ENCODE measurements at places on chromosomes 5 and 9.

DNA sequence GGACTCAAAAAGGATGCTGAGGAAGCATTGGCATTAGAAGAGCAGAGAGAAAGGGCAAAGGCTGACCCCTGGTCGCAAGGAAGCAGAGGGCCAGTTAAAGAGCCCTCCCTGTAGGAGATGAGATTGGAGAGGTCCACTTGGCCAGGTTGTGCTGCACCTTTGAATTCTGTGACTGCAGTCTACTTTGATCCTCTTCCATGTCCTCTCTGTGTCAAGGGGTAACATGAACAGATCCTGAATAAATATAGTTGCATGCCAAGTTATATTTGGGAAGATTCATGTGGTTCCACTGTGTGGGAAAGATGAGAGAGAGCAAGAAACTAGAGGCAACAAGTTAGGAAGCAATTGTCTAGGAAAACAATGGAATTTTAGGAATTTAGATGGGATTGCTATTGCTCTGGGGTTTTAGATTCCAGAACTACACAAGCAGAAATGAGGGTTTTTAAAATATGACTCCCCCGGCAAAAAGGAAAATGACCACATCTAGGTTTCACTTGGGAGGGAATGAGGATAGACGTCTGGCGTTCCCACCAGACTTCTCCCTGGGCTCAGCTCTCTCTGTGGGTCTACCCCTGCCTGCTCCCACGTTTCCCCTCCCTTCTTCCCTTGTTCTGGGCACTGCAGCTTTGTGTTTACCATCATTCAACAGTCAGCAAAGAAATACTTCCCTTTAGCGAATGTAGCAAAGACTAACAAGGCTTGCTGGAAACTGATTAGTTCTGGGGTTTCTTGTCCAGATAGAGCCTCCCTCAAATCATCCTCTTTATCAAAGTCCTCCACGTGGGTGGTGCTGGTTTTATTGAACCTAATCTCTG lies 63.6 kb downstream of the SNX18 start:
- no peak for DNase-seq

DNA sequence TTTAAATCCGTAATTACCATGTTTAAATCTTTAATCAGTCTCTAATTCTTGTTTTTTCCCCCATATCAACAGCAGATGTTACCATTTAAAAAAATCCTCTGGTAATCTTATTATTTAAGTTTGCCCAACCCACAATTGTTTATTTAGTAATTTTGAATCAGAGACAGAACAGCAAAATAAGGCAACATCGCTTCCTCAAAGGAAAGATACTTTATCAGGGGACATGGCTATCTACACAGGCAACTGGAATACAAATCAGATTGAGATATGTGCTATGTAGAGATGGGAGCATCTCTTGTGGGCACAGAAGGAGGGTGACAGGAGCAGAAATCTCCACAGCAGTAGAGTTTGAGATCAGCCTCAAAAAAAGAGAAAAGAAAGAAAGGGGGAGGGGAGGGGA lies 674.4 kb downstream of the SEMA5A start:
- no peak for DNase-seq

DNA sequence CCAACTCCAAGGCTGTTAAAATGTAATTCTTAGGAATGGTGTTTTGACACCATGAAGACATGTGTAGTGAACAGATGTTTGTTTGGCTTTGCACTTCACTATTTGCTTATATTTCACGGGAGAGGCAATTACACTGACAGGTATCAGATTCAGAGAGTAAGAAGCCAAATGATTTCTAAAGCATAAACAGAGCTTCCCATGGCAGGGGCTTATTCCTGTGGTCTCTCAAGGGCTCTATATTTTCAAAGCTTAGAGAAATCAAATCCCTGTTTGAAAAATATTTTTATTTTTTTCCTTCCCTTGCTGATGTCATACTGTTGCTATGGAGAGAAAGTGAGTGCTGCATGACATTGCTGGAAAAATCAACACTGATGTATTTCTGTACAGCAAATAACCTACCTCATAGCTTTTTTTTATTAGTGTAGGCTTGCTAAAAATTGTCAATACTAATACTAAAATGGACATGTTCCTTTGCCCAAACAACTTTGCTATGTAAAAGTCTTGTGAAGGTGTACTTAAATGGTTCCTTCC lies 161.4 kb downstream of the GIN1 start:
- DNase-seq: no peak

DNA sequence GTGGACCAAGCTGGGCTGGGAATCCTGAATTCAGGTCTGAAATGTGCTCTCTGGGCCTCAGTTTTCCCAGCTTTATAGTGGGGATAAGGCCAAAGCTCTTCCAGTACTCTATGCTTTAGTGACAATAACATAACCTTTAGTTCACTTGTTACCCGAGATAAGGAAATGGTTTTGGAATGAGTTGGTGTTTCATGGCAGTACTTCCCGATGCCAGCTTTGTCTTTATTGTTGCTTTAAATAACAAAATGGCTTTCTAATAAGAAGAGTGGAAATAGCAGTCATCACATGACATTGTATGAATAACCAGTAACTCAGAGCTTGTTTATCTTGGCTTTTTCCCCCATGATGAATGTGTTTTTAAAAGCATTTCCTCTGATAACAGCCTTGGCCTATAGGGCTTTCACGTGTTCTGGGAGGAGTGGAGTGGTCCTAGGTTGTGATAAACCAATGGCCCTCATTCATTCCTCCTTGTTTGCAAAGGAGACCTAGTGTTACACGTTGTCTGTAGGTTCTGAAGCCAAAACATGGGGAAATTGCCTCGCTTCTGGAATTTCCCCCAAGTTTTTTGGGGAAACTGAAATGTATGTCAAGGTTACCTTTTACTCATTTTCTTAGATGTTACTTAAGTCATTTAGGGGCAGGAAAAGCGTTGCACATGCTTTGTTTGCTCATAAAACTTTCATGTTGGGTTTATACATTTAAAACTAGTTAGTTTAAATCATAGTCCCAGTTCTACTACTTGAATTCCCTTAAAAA lies 53.7 kb downstream of the ZNF618 start:
- no peak for DNase-seq

DNA sequence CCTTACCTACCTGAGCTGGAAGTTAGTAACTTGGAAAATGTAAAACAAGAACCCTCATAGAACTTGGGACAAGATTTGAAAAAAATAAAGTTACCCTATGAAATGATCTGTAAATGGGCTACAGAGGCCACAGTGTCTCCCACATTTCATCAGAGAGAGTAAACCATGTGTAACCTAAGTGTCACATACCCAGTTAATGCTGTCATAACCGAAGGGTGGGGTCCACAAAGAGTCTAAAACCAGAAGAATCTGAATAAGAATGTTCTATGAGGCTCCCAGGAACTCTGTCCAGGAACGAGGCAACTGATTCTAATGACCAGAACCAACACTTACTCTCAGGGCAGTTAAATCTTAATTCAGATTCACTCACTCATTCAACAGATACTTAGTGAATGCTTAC lies 1.0 kb upstream of the FAM13B start:
- no peak for DNase-seq

DNA sequence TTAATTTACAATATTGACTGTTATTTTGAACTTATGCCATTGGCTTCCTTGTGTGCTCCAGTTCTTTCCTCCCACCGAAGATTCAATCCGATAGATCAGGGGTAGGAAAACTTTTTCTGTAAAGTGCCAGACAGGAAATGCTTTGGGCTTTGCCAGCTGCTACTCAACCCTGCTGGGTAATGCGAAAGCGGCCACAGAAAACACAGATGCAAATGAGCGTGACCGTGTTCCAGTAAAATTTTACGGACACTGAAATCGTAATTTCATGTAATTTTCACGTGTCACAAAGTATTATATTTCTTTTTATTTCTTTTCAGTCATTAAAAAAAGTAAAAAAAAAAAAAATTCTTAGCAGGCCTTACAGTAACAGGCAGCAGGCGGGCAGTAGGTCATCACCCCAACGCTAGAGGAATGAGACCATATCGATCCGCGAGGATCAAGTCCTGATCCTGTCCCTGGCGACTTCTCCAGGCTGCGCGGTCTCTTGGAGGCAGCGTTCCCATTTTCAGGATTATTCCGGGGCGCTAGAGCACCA lies 599 bp downstream of the NMRK1 start:
- DNase-seq: peak; percentile 30

DNA sequence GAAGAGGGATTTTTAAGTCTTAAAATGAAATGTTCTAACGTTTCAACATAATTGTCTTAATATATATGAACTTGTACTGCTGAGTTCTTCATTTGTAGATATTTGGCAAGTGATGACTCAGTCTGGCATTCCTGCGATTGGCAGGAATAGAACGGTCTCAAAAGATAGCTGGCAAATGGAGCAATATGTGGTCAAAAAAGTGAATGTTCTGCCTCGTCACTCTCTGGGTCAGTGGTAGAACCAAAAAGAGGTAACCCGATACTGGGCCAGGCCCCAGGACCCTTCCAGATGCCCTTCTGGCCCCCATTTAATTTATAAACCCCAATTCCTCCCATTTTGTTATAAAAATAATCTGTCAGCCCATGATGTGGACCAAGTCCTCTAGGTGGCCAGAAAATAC lies 39.2 kb downstream of the ZNF366 start:
- no peak for DNase-seq

- no peak for DNase-seq
These were observed 61.4 kb downstream of the UGCG start for GRCh38 chr9:111957856-111958631.

DNA sequence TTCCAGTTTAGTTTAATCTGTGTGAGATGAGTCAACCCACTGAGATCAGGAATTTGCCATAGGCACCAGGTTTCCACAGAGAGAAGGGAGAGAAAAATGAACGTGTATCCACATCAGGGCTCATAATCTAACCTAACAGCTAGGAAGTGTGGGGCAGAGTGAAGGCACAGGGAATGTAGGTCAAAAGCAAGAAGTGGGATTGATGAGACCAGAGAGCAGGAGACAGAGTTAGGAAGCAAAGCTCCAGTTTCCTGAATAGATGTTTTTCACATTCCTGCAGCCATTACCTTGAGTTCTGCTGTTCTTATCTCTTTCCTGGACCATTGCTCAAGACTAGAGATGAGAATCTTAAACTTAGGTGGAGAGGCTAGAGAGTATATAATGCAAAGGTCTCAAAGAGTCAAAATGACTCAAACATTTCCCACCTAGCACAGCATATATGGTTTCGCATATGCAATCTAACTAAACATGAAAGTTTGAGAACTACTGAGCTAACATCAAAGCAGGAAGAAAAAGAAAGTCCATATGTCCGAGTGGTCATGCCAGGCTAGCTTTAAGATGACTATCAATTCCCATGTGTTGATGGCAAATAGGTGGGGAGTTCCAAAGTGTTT lies 41.1 kb upstream of the GNAQ start:
- no peak for DNase-seq

DNA sequence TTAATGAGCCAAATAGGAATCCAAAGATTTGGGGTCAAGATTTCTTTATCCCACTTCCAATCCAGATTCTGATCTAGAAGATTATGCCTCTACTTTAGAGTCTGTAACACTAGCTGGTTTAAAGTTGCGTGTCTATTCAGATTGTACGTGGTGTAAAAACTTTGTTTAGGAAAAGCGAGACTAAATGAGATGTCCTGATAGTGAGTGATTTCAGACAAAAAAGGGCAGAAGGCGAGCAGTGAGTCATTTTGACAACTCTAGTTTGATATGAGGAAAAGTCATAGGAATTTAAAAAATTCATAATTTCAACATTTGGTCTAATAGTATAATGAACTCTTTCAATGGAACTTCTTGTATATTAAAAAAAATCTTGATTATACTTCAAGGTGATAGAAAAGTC lies 119.6 kb upstream of the KLF9 start:
- DNase-seq: no peak

DNA sequence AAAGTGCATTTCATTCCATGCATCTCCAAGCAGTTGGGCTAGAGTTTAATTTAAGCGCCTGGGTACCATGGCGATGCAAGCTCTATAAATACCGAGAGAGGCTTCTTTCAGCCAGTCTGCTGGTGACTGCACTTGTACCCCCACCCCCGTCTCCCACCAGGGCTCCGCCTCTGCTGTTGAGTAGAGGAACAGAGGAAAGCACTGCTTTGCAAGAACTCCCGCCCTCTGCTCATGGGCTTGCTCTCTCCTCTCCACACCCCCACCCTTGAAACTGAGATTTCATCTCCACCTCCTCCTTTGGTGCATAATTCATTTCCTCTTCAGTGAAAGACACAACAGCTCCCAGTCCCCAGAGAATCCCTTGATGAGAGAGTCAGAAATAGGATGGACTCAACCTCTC lies 5.1 kb upstream of the WWC1 start:
- DNase-seq: no peak

DNA sequence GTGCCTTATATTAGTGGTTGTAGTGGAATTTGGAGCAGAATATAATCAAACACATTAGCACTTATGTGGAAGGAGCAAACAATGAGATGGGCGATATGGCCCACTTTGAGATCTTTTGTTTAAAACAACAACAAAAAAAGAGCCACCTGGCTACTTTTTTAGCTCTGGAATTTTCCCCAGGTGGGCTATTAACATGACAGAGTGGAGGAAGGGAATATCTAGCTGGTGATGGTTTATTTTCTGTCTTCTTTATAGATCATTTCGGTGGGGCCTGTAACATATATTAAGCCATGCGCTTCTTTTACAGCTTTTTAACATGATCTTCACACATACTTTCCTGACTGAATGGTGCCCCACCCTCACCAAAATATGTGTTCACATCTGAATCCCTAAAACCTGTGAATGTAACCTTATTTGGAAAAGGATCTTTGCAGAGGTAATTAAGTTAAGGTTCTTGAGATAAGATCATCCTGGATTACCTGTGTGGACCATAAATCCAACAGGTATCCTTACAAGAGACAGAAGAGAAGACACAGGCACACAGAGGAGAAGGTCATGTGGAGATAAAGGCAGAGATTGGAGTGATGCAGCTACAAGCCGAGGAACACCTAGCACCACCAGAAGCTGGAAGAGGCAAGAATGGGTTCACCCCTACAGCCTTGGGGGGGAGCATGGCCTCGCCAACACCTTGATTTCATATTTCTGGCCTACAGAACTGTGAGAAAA lies 16.6 kb upstream of the ENTREP1 start:
- no peak for DNase-seq

DNA sequence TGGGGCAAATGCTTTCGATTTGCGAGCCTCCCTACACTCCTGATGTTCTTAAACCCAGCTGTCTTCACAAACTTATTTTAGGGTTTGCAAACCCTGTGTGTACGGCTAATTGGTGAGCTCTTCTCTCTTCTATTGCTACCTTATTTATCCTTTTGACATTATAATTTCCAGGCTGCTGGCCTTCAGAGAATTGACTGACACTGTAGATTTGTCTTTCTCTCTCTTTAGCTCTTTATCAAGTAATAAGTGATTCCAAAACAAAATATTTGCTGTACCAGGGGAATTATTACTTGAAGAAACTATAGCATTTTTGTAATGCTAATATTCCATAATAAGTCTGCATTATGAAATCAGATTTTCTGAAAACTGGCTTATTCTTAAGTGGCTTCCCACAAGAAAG lies 92.5 kb downstream of the NPR3 start:
- no peak for DNase-seq

- no peak for DNase-seq
These were observed 35.7 kb downstream of the PCDHAC2 start for GRCh38 chr5:141001844-141002604.

DNA sequence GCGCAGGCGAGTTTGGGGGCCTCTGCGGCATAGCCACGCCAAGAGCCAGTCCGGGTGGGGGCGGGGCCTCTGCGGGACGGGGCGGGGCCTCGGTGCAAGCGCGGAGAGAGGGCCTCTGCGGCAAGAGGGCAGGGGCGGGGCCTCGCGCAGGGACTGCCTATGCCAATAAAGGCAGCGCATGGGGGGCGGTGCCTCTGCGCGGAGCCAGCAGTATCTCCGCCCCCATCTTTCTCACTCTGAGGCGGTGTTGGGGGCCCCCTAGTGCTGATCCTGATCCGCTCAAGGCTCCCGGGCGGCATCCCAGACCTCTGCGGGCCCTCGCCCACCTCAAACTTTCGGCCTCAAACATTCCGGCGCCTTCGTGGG lies 9.2 kb upstream of the GPRIN1 start:
- DNase-seq: peak; percentile 43

- DNase-seq: no peak
These were observed 133.9 kb downstream of the SREK1 start for GRCh38 chr5:66277981-66278380.

Measured in stimulated activated CD8-positive, alpha-beta memory T cell treated with anti-CD3 and anti-CD28 coated beads, Interleukin-12 subunit alpha, Interleukin-12 subunit beta, amount 100 ng/mL, for 1 hour (primary cell).